ENCODE measurements at places on chromosomes 6 and 20.

DNA sequence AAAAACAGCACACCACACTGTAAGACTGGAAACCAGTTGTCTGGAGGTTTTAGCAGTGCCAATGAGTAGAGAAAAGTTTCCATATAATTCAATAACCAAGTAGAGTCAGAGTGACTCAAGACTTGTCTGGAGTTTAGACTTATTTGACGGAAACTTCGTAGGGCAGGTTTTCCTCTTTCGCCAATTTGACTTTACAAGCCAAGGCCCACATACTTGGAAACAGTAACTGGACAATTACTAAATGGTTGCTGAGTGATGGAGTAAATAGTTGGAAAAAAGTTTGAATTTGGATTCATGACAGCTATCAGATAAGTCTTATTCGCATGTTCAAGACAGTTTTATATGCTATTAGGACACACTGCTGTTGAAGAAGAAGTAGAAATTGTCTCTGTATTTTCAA is 48.1 kb upstream of the CTAGE9 start:
- no peak for DNase-seq

GRCh38 chr20:13928901-13929300 is 61.5 kb downstream of the SEL1L2 start:
- DNase-seq, result no peak

- DNase-seq, result no peak
Observed at GRCh38 chr6:162156146-162156545, 571.4 kb downstream of the PRKN start.

DNA sequence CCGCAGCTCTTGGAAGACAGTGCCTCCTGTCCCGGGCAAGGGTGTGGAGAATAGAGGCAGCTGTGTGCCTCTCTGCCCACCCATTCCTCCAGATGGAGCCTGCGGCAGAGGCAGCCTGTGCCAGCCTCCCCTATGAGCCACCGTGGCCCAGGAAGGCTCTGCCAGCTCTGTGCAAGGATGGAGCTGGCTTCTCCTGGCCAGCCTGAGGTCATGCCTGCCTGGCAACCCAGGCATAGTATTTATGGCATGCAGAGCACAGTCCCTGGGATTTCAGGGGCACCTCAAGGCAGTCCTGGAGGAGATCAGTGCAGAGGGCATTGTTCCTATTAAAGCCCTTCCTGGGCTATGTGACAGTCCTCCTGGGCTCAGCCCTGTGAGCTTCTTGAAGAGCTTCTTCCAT is 1.5 kb downstream of the EPB41L1 start:
- no peak for DNase-seq

DNA sequence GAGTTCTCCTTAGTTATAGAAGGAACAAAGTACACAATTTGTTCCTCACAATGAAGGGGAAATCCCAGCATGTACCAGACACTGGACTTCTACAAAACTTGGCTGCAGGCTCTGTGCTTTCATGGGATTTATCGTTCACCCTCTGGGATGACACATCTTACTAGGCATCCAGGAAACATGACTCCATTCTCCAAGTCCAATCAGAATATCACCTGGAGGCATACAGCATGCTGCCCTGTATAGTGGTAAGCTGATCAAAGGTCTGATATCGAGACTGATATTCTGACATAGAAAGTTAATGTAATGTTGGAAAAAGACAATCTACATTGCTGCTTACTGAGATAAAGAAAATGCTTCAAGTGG is 6.7 kb downstream of the RWDD2A start:
- DNase-seq, result no peak

DNA sequence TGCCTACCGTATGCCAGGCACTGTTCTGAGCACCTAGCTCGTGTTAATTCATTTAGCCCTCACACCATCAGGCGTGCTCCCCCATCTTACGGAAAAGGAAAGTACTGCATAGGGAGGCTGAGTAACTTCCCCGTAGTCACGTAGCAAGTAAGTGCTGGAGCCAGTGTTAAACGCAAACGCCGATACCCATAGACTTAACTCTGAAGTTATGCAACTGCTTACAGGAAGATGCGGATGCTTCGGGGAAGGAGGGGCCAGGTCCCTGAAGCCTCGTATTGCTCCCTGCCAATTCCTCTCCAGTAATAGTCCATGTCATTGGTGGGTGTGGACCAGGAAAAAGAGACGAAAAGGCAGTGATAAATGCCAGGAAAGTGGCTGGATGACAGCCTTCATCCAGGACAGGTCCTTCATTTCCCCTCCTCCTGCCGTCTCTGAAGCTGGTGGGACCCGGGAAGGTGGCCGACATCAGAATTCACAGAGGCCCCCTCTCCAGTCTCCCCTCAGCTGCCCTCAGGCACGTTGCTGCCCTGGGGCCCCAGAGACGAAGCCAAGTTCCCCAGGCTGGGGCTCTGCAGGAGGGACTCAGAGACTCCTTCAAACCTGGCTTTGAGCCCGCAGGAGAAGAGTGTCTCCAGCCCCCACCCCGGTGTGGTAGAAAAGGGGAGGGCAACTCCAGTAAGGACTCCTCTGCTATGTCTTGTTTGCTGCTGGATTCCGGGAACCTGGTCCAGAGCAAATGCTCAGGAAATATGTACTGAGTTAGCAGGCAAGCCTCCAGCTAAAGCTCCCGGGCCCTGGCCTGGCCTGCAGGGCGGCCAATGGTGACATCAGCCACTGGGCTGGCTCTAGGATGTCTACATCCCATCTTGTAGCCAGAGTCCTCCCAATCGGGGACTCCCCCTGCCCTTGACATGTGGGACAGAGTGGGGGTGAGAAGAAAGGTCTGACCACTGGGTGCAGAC is 37.8 kb downstream of the RAB44 start:
- DNase-seq, result peak; percentile 89
